ENCODE measurements at places on chromosomes 2 and 18.
A peak's percentile ranks its signal among the peaks of the same experiment; 100 is the strongest.

GRCh38 chr18:68757126-68757525, 40.8 kb upstream of the CCDC102B start:
- no peak for DNase-seq

DNA sequence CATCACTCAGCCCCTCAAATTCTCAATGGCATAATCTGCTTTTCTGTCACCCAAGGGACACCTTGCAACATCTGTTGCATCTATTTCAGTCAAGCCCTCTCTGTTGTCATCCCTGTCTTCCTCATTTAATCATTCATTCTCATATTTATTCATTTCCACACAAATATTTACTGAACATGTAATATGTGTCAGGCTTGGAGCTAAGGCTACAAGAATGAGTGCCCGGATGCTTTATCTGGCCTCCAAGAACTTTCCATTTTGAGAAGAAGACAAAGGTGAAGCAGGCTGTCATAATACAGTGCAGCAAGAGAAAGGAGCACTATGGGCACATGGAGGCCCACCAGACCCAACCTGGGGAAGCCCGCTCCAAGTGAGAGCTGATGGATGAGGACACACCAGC, 15.6 kb downstream of the IL18RAP start:
- no peak for DNase-seq

GRCh38 chr18:23133860-23134779, 1.2 kb upstream of the CABLES1 start:
- DNase-seq = peak; percentile 28

GRCh38 chr2:133562558-133562957, 5.7 kb downstream of the NCKAP5 start:
- no peak for DNase-seq

DNA sequence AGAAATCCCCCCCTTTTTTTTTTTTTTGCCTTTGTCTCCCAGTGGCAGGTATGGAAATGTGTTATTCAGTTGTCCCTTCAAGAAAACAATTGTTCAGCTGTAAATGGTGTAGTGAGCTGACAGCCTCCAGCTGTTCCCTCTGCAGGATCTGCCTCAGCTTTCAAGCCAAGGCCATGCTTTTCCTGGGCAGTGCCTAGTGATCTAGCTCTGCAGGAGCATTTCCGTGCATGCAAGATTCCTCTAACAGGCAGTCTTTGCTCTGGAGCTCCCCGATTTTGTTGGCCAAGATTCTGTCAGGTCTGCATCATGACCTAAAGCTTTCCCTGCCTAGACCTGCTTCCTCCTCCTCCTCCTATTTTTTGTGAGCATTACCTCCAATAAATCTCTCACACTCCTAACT, 300.7 kb upstream of the UBE2E3 start:
- no peak for DNase-seq

DNA sequence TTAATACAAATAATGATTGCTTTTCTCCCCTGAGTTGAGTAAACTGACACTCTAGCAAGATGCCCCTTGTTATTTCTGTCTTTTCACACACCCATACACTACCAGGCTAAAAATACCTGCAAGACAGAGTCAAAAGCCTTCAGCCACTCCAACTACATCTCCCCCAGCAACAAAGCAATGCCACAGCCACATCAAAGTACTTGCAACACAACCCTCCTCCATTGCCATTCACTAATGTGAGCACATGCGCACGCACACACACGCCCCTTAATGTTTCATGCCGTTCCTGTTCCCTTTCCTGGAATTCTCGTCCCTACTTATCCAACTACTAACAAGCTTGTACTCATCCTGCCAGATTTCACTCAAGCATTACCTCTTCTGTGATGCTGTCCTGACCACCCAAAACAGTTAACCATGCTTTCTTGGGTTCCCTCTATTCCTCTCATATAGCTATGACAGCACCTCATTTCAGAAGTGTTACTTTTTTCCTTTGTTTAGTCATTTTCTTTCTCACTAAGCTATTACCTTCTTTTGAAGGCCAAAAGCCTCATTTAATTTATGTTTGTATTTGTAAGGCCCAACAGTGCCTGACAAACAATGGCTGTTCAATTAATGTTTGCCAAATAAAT, 29.6 kb downstream of the SLC25A12 start:
- DNase-seq = no peak

DNA sequence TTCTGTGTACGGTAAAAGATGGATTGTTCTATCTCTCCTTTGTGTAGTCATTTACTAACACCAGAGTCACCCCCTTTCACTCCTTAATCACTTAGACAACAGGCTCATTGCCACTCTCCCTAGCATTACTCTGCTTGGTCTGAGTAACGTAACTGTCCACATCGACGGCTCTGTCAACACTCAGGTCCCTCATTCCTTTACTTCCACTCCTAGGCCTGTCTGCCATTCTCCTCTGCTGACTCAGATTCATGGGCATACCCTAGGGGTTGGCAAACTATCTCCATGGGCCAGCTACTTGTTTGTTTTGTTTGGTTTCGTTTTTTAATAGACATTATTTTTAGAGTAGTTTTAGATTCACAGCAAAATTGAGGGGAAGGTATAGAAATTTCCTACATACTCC, 243.9 kb downstream of the NR4A2 start:
- DNase-seq = no peak

DNA sequence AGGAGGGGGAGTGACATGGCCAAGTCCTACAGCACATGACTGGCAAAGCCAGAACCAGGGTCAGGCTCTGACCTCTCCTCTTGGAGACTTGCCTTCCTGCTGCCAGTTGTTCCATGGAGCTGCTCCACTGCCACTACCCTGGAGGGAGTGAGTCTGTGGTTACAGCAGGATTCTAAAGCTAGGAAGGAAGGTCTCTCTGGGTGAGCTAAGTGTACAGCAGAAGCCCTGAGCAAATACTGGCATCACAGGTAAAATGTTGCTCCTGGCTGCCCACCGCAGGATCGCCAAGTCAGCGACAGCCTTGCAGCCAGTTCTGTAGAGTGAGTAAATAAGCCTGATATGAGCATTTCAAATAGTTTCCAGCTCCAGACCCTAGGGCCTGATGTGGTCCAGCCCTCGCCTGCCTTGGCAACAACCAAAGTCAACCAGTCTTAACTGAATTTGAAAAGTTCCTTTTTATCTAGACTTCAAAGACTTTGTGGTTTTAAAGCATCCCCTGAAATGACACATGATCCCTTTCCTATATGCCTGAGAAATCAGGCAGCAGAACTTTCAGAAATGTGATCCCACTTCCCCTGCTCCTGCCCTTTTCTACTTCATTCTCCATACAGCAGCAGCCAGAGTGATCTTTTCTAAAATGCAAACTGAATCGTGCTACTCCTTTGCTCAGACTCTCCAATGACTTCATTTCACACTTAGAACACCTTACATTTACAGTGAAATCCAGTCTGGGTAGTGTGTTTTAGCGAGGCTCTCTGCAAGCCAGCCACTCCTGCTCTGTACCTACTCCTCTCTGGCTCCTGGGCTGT, 114.3 kb downstream of the MGAT5 start:
- DNase-seq = no peak

- DNase-seq = no peak
These were observed 196.7 kb upstream of the SIX2 start for GRCh38 chr2:45205985-45206384.

GRCh38 chr2:220185766-220186305, 558.4 kb downstream of the SLC4A3 start:
- DNase-seq = no peak

- no peak for DNase-seq
These were observed 14.4 kb downstream of the GPR45 start for GRCh38 chr2:105255979-105256378.

GRCh38 chr2:14304326-14304725, 328.2 kb upstream of the LRATD1 start:
- no peak for DNase-seq

DNA sequence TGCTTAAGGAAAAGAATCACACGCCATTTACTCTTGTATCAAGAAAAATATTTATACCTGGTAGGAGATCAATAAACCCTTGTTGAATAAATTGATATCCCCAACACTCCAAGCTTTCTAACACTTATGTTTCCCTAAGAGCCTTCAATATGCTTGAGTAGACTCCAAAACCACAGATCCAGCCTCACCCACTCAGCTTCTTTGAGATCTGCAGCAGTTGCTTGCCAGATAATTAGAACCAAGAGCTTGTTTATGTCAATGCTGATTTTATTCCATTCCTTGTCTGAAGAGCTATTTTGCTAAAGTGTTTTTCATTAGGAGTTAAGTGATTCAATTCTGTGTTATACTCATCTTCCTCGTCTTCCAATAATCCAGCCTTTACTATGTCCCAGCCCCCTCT, 26.3 kb upstream of the CRIM1 start:
- DNase-seq = no peak

All from germinal center (tissue), 1 donor.